Uterus (tissue), 4 donors: ENCODE measurements at places on chromosomes 5 and 9.

GRCh38 chr5:148202531-148203203, at the start of gene SPINK6:
SPINK6 (plus strand) TSS chr5:148203042; CDS start chr5:148203097, 55 bp downstream.
- no peak for DNase-seq

GRCh38 chr5:115573133-115573532, 28.6 kb upstream of the FEM1C start:
- no peak for DNase-seq

DNA sequence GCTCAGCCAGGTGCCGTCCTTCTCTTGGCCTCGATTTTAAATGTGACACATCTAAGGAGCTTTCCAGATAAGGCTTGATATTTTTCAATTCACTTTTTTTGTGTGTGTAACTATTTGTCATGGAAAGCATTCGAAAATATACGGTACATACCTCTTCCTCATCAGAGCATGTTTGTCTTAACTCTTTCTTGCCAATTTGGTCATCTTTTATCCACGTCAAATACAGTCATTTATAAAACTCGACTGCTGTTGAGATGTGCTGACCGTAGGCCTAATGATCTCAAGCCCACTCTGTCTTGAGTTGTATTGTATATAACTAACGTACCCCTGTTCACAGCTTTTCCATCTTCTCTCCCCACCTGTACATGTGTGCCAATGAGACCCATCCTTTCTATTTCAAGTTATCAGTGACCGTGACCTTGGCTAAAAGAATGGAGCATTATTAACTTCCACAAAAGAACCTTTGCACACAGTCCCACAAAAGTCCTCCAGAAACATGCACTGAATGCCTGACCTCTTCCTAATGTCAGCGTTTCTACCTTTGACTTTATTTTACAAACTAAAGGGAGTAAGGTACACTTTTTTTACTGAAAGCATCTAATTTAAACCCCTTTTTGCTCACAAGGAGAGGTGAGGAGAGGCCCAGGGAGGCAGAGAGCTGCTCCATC, 61.6 kb downstream of the IPPK start:
- no peak for DNase-seq

- no peak for DNase-seq
Measured at GRCh38 chr9:9299134-9299533, 1313.7 kb downstream of the PTPRD start.

DNA sequence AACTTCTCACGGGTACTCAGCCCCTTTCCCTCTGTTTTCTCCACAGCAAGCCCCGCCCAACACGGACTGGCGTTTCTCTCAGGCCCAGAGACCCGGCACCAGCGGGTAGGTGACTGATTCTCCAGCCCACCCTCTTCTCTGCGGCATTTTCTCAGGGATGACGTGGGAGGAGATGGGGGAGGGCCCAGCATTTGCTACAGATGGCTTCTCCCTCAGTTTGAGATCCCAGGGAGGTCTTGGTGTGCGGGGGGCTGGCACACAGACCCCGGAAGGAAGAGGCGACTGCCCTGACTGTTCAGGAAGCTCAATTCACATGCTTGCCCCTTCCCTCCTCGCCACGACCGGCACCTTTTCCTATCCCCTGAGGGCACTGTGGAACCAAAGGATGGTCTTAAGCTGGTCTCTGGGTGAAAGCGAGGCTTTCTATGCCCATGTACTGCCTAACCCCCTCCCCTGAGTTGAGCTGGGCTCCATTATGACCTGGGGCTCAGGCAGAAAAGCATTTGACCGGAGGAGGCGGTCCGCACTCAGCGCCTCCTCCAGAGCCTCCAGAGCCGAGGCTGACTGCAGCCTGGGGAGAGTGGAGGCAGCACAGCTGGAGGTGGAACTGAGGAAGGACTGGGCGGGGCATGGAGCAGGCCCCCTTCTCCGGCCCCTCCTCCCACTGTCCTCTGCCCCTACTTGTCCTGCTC, 6.0 kb downstream of the PCDHGC5 start:
- DNase-seq: no peak

- no peak for DNase-seq
Measured at GRCh38 chr5:140399979-140400729, 1.5 kb upstream of the ANKHD1 start.

- DNase-seq: no peak
Measured at GRCh38 chr5:50653946-50654345, 12.5 kb upstream of the PARP8 start.

DNA sequence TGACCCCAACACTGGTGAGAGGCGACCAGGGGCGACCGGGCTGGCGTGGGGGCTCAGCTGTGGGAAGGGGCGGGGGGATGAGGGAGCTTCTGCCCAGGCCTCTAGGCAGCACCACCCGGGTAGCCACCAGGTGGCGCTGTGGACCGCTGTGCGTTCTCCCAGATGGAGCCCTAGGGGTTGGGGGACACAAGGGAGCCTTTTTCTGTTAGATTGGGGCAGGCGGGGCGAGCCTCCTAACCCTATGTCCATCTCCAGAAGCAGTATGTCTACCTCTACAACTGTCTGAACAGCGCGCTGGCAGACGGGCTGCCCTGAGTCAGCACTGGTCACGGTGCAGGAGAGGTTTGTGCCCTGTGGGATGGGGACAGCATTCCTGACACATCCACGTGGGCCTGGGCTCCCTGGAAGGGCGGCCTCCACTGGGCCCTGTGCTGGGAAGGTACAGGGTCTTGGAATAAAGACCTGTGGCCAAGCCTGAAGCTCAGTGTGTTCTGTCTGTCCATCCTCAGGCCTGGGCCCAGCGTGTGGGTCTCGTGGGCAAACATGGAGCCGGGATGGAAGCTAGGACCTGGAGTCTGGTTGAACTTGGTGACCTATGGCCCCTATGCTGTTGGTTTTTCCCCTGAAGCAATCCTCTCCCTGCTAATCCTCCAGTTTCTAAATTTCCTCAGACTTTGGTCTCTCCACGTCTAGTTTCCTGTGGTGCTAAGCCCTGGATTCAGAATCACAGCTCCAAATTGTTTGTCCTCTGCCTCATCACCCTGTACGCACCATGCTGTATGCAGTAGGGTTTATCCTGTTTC, 23.1 kb upstream of the SPTLC1 start:
- DNase-seq: peak; percentile 72

DNA sequence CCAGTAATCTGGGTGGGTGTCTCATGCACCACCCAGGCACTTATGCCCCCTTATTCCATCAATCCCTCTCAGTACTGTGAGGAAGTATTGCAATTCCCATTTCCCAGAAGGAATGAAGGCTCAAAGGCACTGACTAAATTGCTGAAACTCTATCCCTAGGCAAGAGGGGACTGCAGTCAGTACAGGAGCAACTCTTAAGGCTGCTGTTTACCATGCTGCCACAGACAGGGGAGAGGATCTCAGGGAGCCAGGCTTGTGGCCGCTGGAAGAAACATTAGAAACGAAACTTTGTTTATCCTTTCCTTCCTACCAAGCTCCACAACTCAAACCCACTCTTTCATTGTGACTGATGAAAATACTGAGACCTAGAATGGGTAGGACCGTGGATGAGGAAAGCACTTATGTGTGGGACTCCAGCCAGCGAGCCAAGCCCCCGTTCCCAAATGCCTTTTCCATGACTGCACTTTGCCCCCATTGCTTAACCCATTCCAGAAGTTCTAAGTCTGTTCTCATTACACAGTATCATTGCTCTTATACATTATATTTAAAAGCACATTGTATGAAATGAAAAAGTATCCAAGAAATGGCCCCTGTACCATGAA, 54.3 kb downstream of the TLE1 start:
- no peak for DNase-seq

GRCh38 chr9:93918061-93918460, 37.1 kb downstream of the BARX1 start:
- DNase-seq: no peak

DNA sequence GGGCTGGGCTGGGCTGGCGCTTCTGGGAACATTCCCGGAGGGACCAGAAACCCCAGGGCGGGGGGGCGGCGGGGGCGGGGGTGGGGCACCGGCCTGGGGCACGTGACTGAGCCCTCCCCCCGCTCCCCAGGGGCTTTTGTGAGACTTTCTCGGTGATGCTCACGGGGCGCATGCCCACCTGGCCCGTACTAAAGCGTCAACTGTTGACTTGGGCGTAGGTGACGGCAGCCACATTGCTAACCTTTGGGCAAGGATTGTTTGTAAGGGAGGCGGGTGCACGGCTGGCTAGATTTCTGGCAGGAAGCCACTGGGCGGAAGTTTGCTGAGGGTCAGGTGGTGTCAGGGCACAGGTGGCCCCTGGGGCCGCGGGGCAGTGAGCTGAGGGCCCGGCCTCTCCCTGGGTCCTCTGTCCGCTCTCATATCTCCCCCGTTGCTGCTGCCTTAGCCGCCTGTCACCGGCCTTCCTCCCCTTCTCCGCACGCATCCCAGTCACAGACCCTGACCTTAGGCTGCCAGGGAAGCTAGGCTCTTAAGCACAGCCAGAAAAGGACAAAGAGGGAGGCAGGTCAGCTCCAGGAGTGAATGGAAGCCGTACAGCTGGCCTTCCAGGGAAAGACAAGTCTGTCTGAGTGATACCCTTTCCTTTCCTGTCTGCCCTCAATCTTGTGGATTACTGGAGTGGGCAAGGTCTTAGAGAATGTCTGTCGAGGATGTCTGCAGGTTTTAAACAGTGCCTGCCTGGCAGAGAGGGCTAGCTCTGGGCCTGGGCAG, 812 bp downstream of the CACFD1 start:
- no peak for DNase-seq

GRCh38 chr9:92100237-92100911, 14.8 kb downstream of the SPTLC1 start:
- DNase-seq: no peak

DNA sequence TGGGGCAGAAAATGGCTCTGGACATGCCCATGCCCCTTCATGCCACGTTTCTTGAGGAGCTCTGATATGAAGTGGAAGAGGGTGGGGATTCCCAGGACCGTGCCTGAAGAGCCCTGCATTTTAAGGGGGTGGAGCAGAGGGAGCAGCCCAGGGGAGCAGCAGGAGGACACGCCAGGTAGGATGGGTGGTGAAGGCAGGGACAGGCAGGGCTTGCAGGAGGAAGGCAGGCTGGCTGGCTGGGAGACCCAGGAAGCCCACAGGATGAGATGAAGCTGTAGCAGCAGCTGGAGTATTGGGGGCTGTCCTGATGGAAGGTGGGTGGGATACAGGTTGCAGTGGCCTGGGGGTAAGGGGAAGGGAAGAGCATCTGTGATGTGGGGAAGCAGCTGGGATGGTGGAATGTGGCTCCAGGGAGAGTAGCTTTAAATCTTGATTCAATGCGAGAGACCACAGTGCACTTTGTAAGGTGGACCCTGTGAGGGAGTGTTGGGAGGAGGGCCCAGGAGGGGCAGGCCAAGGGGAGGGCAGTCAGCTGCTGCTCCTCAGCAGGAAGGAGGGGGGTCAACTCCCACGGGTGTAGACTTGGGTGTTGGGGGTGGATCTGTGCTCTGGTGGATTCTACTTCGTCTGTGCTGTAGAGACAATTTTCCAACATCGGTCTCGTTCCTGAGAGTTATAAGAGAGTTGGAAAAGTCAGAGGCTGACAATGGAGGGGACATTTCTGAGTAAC, 242.6 kb upstream of the IRX4 start:
- DNase-seq: no peak

DNA sequence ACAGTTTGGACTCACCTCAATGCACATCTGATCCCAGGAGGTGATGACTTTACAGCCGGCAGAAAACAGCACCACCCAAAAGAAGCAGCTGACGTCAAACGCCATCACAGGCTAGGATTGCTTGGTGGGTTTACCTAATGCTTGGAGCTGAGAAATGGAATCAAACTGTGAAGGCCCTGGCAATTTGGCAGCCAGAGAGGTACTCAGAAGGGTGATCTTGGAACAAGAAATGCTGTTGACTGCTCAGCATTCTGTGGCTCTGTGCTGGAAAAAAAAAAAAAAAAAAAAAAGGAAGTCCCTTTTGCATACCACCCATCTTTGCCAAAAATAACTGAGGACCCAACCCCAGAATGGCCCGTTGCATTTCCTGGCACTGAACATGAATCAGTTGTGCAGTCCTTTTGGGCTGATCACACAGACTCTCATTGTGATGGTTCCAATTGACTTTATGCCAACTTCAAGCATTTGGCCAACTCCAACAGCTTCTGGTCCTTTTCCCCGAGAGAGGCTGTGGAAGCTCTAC, at the start of gene CD180:
CD180 (minus strand) TSS at position 263 of the 523 bp plus-strand sequence; CDS start at position 105, 158 bp downstream.
- no peak for DNase-seq

DNA sequence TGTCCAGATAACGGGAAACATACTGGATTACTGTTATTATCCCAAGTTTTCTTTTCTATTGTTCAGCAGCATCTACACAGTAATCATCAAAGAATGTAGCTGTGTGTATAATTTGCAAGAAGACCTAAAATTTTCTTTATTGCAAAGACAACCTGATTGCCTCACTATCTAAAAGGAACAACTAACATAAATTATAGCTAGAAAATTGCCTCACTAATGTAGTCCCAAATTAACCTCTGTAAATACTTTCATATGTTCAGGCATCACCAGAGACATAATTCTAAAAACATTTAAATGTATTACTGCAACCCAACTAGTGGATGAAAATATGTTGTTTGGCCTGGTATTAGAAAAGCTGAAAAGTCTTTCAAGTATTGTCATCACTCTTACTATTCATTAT, 275.4 kb downstream of the CDH12 start:
- DNase-seq: no peak

DNA sequence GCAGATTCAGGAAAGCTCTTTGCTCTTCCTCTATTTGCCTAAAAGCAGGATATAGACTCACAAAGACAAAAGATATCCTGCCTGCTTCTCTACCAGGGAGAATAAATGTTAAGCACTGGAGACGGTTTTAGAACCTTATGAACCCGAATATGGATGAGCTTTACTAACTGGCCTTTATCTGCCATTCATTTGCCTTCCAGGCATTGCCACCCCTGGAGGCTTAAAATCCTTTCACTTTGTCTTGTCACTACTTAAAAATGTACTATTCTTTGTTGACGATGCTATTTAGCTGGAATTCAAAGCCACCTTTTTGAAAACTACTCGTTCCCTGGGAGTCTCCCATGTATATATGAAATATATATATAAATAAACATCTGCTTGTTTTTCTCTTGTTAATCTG, 23.2 kb upstream of the LVRN start:
- DNase-seq: no peak
